Stimulated activated memory B cell treated with anti-CD40 and anti-IgM and Interleukin-4, amounts not matched to agents 10 μg/mL and 1 μg/mL and 100 μg/mL, for 72 hours (primary cell): ENCODE measurements at places on chromosomes 5 and 9.

- no peak for ATAC-seq
Measured at GRCh38 chr9:90988318-90988717, 186.7 kb downstream of the SYK start.

- no peak for ATAC-seq
Measured at GRCh38 chr5:151620461-151620840, 29.3 kb upstream of the FAT2 start.

DNA sequence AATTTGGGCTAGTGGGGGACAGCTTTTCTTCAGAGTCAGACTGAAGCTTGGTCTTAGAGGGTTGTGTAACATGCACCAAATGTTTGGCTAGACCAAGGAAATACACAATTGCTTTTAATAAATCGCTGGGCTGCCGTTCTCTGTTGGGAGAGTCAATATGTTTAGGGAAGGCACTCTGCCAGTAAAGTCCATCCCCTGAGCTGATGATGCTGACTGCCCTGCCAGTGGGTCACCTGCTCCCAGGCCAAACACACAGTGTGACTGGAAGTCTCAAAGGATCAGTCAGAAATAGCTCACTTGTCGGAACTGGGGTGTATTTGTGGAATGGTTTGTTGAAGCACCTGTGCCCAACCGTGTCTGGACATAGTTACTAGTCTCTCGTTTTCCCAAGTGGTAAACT is 17.9 kb upstream of the ZNF474 start:
- no peak for ATAC-seq

GRCh38 chr9:114532561-114533237 is 27.4 kb upstream of the WHRN start:
- no peak for ATAC-seq

- no peak for ATAC-seq
Measured at GRCh38 chr5:139901251-139901575, 105.6 kb downstream of the PSD2 start.

- ATAC-seq, result no peak
Measured at GRCh38 chr5:178605788-178606187, 15.6 kb upstream of the COL23A1 start.

- no peak for ATAC-seq
Measured at GRCh38 chr9:131589993-131590392, 44.7 kb downstream of the PRRT1B start.

DNA sequence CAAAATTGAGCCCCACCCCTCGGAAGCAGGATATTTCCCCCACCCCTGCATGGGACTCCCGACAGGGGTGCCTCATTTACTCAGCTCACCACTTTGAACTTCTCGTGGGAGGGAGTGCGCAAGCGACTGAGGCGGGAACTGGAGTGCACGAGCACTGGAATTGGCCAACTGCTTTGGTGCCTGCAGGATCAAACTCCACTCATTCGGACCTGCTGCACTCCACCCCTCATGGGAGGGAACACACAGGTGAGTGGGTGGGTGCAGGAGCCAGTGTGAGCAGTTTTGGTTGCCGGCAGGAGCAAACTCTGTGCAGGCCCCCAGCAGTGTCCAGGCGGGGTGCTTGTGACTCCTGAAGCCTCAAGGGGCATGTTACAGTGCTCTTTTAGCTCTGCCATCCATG is 301.2 kb downstream of the TUSC1 start:
- ATAC-seq, result no peak

DNA sequence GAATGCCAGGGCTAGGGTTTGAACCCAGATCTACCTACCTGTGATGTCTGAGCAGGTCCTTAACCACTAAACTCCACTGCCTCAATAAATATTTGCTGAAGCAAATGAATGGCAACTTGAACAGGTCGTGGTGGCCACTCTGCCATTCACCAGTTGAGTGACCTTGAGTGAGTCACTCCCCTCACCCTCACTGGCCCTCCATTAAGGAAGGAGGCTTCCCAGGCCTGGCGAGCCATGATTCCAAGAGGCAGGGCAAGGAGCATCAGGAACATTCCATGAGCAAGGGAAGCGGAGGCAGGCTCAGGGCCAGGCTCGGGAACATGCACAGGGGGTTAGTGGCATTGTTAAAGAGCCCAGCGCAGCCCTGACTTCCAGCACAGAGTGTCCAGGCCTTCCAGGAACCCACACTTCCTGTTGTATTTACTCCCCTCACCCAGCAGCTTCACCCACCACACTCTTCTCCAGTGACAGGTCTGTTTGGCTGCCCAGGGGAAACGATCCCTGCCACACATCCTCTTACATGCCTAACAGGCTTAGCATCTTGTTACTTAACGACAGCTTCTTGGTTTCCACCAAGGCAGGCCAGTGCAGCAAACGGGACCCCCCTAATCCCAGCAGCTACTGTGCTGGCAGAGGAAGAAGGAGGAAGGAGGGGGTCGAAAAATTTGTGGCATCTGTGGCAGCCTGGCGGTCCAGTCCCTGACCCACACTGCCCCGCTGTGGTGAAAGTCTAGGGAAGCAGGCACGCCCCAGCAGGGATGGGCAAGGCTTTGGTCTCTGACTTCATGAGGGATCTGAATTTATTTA is 43.7 kb upstream of the TTC1 start:
- peak; percentile 53 for ATAC-seq

DNA sequence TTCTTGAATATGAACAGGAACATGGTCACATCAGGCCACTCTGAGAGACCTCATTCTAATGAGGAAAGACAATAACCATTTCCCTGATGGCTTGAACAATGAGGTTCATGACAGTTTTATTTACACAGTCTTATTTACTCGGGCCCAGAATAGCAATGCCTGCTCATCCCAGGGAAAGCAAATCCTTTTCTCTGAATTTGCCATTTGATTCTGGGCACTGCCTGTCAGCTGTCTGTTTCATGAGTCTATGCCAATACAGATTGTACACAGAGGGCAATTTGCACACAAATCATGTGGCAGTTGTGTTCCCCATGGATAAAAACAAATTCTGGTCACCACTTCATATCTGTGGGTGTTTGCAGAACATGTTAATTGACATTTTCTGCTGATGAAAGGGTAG is 492.5 kb downstream of the ACTL7B start:
- no peak for ATAC-seq

- ATAC-seq, result no peak
Measured at GRCh38 chr5:16143361-16144049, 36.1 kb downstream of the MARCHF11 start.

GRCh38 chr9:19410594-19410993 is 1.8 kb downstream of the ACER2 start:
- ATAC-seq, result no peak

GRCh38 chr5:132408965-132409364 is 39.5 kb downstream of the SLC22A5 start:
- ATAC-seq, result no peak

DNA sequence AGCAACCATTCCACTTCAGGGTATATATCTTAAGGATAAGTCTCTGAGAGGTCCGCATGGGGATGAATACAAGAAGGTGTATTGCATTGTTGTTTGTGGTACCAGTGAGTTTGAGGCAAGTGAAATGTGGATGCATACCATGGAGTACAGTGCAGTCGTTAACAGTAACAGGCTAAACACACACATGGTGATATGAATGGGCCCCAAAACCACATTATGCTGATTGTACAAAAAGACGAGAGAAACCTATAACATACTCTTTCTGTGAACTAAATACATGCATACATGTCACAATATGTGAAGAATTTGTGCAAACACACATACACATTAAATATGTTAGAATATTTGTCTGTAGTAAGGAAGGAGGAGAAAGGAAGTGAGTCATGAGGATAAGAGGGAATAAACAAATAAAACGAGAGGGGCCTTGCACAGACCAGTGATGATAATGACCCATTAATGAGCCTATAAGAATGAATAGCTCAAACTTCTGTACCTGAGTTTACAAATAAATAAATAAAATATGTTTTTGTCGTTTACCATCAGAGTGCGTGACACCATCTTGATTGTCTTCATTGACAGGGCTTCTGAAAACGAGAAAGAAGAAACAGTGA is 66.5 kb upstream of the RICTOR start:
- no peak for ATAC-seq

DNA sequence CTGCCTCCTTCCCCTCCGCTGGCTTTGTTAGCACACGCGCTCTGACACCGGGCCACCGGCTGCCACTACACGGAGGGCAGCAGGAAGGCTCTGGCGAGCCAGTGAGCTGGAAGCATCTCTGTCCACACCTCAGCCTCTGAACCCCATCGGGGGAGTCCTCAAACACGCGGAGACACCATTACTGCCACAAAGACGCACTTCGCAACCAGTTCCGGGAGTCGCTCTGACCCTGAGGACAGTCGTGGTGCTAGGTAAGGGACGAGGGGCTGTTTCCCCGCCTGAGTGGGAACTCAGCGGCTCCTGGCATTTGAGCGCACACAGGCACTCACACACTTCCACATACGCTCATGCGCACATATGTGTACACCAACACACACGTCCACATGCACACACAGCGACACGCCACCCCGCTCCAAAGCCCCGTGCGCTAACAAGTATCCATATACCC is 160.0 kb downstream of the C9orf152 start:
- ATAC-seq, result peak; percentile 71

DNA sequence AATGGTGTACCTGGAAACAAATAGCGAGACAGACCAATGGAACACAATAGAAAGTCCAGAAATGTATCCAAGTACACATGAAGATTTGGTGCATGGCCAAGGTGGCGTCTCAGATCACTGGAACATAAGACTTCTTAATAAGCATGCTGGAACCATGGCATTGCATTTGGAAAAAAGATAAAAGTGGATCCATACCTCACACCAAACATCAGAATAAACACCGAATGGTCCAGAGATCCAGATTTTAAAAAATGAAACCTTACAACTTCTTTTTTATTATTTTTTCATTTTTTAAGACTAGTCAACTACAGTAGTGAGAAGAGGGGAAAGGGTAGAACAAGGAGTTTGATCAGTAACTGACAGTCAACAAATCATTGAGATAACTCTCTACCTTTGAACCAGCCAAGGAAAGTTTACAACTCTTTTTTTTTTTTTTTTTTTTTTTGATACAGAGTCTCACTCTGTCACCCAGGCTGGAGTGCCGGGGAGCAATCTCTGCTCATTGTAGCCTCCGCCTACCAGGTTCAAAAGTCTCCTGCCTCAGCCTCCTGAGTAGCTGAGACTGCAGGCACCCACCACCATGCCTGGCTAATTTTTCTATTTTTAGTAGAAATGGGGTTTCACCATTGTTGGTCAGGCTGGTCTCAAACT is 8.8 kb upstream of the DUSP1 start:
- no peak for ATAC-seq

GRCh38 chr5:34978681-34979080 is 49.3 kb downstream of the DNAJC21 start:
- no peak for ATAC-seq

- ATAC-seq, result no peak
Measured at GRCh38 chr9:1837453-1838084, 177.6 kb upstream of the SMARCA2 start.

DNA sequence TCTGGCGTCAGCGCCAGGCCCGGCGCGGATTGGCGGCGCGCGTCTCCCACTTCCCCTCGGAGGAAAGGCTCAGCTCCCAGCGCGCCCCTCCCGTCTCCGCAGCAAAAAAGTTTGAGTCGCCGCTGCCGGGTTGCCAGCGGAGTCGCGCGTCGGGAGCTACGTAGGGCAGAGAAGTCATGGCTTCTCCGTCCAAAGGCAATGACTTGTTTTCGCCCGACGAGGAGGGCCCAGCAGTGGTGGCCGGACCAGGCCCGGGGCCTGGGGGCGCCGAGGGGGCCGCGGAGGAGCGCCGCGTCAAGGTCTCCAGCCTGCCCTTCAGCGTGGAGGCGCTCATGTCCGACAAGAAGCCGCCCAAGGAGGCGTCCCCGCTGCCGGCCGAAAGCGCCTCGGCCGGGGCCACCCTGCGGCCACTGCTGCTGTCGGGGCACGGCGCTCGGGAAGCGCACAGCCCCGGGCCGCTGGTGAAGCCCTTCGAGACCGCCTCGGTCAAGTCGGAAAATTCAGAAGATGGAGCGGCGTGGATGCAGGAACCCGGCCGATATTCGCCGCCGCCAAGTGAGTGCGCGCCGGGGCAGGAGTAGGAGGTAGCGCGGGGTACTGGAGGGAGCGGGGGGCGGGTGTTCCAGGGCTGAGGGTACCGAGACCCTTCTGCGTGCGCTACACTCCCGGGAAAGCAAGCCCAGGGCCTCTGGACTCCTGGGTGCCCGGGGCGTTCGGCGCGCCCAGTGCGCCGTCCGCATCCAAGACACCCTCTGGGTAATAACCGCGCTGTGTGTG is at the start of gene MSX2:
Gene MSX2 (plus strand): TSS at position 99 of the 777 bp plus-strand sequence. CDS start 78 bp downstream, at position 177.
- ATAC-seq, result no peak

GRCh38 chr9:121289772-121290370 is 21.9 kb downstream of the GSN start:
- ATAC-seq, result no peak

- ATAC-seq, result no peak
Measured at GRCh38 chr5:2576823-2577222, 174.7 kb downstream of the IRX2 start.
